ENCODE measurements at places on chromosomes 1 and 21.
A peak's percentile ranks its signal among the peaks of the same experiment; 100 is the strongest.

DNA sequence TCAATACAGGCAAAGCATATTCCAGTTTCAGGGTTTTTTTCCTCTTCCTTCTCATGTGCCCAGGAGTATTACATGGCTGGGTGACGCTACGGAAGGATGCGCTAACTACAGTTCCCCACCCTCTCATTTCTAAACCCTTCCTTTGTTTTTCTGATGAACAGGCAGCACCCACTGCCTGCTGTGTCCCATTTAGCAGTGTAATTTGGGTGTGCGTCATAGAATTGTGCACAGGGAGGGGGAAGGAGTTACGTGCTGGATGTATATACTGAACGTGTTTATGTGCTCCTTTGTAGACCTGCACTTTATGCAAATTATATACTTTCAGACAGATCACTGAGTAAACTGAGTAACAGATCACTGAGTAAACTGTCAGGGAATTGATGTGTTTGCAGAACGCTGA, 44.5 kb downstream of the ELAPOR1 start:
- no peak for DNase-seq

GRCh38 chr1:23470282-23471070, 13.5 kb downstream of the ASAP3 start:
- DNase-seq = peak; percentile 40

DNA sequence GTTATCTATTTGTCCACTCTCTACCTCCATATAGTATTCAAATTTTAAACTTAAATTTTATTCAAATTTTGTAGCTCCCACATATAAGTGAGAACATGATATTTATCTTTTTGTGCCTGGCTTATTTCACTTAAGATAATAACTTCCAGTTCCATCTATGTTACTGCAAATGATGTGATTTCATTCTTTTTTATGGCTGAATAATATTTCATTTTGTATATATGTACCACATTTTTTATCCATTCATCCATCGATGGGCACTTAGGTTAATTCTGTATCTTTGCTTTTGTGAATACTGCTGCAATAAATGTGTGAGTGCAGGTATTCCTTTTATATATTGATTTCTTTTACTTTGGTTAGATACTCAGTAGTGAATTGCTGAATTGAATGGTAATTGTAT, 2.1 kb downstream of the DNAH14 start:
- no peak for DNase-seq

- DNase-seq = no peak
Observed at GRCh38 chr1:235864469-235864868, 2.2 kb downstream of the LYST start.

GRCh38 chr1:147384804-147385203, 142.3 kb downstream of the CHD1L start:
- no peak for DNase-seq

DNA sequence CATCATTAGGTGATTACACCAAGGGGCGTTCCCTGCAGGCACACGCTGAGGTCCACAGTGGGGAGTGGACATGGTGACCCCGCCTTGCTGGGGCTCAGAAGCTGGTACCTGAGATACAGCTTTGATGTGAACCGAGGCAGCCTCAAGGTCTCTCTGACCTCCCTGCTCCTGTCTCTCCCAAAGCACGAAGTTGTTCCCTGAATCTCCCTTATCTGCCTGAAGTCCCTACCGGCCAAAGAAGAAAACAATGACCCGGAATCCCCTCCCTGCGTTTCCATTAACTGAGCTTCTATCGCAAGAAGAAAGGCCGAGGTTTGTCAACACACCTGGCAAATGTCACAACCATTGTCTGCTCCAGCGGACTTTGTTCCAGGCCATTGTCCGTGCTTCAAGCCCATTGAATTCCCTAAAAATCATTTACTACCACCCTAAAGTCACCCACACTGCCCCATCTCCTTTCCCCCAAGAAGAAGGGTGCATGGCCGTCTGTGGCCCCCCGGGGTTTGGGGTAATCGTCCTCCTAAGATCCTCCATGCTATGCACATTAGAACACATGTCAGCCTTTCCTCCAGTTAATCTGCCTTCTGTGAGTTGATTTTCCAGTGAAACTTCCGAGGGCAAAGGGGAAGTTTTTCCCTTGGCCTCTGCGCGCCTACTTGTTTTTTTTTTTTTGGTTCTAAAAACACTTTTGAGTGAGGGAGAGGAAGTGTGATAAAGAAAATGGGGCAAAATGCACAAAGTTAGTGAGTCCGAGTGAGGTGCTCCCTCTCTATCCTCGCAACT, 48.1 kb upstream of the COL18A1 start:
- no peak for DNase-seq

DNA sequence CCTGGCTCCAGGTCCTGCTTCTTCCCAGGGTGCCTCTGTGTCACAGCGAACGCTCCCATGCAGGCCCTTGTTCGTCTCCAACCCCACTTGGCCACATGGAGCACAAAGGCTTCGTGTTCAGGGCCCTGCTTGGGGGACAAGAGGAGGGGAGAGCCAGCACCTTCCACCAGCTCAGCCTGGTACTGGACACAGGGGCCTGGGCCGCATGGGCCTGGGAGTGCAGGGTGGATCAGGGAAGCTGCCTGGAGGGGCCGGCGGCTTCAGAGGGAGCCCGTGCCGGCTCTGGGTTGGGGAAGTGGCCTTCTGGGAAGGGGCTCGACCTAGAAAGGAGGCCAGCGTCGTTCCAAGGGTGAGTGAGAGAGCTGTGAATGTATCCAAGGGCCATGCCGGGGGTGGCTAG, 53.0 kb downstream of the UMODL1 start:
- no peak for DNase-seq

GRCh38 chr1:215473943-215474342, 93.2 kb upstream of the KCTD3 start:
- peak; percentile 5 for DNase-seq

DNA sequence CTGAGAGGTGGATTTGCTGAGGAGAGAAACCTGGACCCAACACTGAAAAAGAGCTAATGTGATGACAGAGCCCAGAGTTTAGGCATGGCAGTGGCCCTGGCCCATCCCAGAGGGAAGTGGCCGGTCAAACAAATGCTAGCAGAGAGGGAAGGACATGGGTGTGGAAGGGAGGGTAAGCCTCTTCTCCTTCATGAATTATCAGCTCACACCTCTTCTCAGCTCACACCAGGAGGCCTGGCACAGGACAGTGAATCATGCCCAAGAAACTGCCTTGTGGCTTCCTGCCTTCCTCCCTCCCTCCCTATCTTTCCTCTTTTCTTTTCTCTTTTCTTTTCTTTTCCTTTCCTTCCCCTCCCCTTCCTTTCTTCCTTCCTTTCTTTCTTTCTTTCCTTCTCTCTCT, 1.3 kb upstream of the SPRR3 start:
- DNase-seq = no peak

DNA sequence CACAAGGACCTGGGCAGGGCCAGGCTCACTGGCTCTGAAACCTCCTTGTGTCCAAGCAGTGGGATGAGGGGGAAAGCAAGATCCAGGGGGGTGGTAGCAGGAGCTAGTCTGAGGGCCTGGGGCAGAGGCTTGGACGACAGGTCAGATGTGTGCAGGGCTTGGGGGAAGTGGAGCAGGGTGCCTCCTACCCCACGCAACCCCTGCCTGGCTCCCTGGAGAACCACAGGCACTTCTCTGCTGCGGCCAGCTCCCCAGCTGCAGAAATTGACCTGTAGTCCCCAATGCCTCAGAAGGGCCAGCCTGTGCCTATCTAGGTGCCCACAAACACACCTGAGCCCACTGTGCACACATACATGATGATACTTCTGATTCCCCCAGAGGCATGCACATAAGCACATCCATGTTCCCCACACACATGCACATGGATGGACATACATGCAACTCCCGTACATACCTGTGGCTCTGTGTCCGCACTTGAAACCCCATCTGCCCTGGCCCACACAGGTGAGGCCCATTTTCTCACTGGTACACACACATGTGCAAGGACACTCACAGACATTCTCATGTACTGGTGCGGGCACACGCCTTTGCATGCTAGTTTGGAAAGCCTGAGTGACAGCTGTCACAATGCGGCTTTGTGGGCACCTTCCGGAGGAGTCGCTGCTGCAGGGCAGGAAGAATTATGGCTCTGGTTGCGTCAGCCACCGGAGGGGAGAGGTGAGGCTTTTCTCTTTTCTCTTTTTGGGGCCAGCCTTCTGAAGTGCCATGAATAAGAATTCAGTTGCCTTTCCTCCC, 247.2 kb upstream of the CSF3R start:
- DNase-seq = no peak

GRCh38 chr1:218330043-218330623, 15.0 kb upstream of the TGFB2 start:
- DNase-seq = peak; percentile 60

- DNase-seq = no peak
Observed at GRCh38 chr21:34835526-34835925, 166.7 kb downstream of the CLIC6 start.

GRCh38 chr21:46083791-46084561, 13.9 kb upstream of the COL6A2 start:
- DNase-seq = no peak

DNA sequence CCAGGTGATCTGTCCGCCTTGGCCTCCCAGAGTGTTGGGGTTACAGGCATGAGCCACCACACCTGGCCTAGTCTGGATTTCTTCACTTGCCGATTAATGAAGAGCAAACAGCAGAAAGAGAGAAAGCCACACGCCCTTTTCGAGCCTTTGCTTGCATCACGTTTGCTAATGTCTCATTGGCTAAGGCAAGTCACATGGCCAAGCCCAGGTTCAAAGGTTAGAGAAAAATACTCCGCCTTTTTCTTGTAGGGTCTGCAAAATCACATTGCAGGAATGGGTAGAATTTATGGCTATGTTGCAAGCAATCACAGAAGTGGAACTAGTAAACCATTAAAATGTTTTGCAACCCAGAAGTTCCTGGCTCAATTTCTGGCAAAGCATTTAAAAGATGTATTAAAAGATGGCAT, 26.8 kb upstream of the BACH1 start:
- no peak for DNase-seq

- no peak for DNase-seq
Observed at GRCh38 chr1:86699186-86699585, 5.2 kb upstream of the SH3GLB1 start.

GRCh38 chr21:38949070-38949380, 143.3 kb downstream of the ETS2 start:
- DNase-seq = no peak

- DNase-seq = no peak
Observed at GRCh38 chr1:158752155-158752712, 2.3 kb upstream of the OR6K6 start.

DNA sequence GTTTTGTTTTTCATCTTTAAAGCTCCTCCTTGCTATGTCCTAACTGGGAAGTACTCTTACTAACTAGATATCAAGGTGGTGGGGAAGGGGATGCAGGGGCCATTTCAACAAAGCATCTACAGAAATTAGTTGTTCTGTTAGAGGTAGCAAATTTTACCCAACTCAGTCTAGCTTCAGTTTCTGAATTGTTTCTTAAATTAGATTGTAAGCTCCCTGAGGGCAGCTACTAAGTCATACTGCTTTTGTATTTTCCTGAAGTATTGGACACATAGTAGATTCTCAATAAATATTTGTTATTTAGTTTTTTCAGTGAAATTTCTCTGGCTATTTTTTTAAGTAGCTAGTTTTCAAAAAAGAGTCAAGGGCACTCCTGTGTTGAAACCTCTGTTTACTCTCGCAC, 1.8 kb downstream of the UBAP2L start:
- DNase-seq = no peak

- no peak for DNase-seq
Observed at GRCh38 chr1:53987880-53988279, 30.1 kb downstream of the LDLRAD1 start.

Data from AG08396 (cell line).